NCI-H2081 treated with DMSO at 0.1 percent for 48 hours (cell line): ENCODE measurements at places on chromosomes 7 and 10.

DNA sequence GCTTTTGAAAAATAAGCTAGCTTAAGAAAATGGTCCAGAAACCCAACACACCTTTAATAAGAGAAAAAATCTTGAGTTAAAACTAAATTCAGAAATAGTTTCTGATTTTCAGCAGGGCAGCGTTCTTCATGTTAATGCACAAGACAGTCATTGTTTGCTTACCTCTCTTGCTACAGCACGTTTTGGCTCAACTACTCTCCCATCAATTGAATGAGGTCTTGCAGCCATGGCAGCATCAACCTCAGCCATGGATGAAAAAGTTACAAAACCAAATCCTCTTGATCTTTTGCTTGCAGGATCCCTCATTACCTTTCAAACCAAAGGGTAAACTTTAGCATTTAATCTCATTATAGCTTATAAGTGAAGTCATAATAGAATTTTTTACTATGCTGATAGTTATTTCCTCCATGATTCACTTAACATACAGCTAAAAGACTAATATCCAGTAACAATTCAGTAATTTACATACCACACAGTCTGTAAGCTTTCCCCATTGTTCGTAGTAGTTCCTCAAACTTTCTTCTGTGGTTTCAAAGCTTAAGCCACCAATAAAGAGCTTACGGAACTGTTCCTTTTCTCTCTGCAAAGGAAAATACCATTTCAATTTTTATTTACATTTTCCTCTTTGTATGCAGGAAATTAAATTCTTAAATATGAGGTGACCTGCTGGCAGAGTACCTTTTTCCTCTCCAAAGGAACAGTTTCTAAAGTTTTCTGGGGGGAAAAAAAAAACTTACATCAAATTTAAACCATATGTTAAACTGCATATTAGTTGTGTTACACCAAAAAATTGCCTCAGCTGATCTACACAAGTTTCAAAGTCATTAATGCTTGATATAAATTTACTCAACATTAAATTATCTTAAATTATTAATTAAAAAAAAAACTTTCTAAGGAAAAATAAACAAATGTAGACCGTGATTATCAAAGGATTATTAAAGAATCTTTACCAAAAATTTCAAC lies 3.1 kb downstream of the HNRNPA2B1 start:
- no peak for DNase-seq

- no peak for DNase-seq
These were observed 263.0 kb downstream of the PHF14 start for GRCh38 chr7:11236680-11237079.

- no peak for DNase-seq
These were observed 87.7 kb upstream of the CYP26C1 start for GRCh38 chr10:92972886-92973285.

DNA sequence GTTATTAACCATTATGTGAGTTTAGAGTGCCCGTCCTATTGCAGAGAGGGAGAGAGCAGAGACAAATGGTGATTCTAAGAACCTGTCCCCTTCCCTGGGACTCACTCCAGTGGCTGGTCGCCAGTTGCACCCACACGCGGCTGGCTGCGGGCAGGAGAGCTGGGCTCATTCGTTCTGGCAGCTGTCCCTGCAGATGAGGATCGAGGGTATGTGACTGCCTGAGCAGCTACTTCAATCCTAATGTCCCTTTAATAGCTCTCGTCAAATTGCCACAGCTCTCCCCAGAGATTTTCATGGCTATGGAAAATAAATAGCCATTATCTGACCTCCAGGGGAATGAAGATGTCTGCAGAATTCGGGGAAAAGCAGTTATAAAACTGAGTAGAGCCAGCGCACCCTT lies 41.6 kb downstream of the RBM28 start:
- DNase-seq = no peak

DNA sequence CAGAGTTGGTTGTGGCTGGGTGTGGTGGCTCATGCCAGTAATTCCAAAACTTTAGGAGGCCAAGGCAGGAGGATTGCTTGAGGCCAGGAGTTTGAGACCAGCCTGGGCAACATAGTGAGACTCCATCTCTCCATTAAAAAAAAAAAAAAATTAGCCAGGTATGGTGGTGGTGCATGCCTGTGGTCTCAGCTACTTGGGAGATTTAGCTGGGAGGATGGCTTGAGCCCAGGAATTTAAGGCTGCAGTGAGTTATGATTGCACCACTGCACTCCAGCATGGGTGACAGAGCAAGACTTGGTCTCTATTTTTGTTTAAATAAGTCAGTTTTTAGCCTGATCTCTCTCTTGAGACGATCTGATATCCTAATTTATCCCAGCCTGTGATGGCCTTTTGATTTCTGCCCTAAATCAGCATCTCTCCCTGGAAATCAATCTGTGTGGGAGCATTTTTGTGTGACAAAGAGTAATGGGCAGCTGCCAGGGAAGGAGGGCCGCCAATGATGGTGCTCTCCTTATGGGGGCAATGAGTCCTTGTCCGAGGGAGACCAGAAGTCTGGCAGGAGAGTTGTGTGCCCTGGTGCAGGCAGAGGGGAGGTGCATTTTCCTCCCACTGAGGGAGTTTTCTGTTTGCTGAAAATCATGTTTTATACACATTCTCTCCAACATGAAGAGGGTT lies 111.0 kb downstream of the NRP1 start:
- no peak for DNase-seq

- DNase-seq = no peak
These were observed 123.4 kb upstream of the VKORC1L1 start for GRCh38 chr7:65749518-65749917.

DNA sequence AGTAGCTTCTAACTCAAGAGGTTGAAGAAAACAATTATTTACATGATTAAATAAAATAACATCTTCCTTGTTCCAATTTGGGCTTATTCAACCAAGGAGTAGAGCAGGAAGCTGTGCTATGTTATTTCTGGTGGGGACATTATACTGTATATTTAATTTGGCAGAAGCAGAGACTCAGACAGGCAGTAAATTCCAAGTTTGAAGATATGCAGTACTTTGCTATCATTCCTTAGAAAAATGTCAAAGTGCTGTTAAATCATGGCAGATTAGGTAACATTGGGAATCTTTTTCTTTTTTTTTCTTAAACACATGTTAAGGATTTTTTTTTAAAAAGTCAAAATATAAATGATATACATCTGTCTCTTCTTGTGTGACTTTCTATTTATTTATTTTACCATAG lies 190.1 kb downstream of the SUGCT start:
- DNase-seq = no peak

DNA sequence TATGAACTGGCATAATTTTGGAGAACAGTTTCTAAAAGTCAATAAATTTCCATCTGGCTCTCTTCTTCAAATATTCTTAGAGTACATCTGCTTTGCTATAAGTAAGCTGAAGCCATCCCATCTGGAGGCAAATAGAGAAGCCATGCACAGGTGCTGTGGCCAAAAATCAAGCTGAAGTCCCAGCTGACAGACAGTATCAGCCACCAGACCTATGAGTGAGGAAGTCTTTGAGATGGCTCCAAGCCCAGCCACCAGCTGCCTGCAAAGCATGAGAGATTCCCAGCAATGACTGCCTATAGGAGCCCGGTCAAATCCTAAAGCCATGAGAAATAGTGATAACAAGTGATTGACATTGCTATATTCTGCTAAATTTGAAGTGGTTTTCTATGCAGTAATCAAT lies 21.7 kb upstream of the PRSS58 start:
- DNase-seq = no peak

DNA sequence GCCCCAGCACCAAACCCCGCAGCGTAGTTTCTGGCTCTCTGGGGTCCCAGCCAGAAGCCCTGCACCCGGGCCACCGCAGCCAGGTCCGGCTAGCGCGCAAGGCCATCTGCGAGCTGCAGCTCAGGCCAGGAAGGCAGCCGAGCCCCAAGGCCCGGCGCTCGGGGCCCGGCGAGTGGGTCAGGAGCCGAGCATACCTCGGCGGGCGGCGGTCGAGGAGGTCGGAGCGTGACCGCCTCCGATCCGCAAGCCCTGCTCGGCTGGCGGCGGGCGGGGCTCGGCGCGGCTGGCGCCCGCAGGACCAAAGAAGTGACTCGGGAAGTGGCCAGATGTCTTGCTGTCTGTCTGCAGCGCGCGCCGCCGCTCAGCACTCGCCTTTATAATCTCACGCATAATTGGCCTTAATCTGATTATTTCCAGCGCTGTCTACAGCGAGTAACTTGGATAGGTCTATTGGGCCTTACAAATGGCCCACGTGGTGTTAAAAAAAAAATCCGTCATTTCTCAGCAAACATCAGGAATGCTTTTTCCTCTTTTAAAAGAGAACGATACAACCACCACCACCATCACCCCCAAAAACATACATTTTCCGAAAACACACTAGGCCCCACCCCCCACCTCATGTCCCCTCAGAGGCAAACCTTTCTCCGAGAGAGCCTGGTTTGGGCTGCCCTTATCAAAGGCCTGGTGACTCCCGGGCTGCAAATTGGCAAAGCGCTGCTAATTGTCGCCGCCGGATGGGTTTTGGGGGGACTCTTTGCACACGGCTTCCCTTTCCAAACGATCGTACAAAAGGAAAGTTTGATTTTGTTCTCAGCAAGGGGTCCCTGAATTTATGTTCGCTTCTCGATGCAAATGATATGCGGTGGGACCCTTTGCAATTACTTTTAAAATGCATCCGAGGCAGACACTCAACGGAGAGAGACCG lies at the start of gene DRGX:
TSS of gene DRGX (minus strand) at position 349 of the 925 bp plus-strand sequence. CDS start 649 bp downstream, outside the sequence.
- no peak for DNase-seq

DNA sequence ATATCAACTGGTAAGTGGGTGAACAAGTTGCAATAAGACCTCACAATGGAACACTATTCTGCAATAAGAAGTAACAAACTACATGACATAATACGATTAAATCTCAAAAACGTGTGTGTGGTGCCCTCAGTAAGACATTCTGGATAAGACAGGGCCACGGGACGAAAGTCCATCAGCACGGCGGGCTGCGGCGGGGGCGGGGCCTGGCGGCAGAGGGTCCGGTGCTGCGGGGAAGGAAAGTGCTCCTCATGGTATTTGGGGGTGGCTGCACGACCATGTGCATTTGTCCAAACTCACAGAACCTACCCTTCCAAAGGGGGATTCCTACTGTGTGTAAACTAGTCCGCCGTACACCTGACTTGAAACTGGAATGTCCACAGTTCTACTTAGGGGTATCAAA lies 341.8 kb downstream of the TCERG1L start:
- no peak for DNase-seq

- DNase-seq = no peak
These were observed 61.3 kb downstream of the SEC61G start for GRCh38 chr7:54697659-54698186.

DNA sequence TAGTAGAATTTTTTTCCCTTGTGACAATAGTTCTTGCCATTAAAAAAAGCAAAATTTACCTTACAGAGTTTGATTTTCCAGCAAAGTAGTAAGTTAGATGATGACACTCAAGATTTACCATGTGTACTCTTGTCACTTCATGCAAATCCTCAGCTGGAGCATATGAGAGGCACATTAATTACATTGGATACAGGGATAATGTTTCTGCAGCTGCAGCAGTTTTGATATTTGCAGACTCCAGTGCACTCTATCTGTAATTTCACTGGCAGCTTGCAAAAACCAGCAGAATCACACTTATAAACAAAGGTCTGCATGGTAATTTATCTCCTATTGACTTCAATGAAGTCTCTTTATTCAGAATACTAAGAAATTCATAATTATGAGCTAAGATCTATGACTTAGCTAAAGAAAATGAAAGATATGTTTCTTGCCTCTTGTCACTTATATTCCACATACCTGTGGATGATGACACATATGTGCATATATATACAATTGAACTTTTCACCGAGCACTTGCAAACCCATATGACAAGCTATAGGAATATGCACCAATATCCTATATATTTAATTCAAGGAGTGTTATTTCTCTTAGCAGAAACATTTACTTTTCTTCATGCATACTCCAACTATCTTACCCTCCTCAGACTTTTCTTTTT lies 530.6 kb downstream of the PHTF2 start:
- no peak for DNase-seq

- no peak for DNase-seq
These were observed 45.0 kb upstream of the TFEC start for GRCh38 chr7:116075351-116076145.
